Body of pancreas (tissue), 4 donors: ENCODE measurements at places on chromosomes 4 and X. TPM values are rescaled to one million over a fixed set of nuclear protein-coding genes. Genes with fewer than 3 reads are reported as not detected.
A peak's percentile ranks its signal among the peaks of the same experiment; 100 is the strongest.

GRCh38 chr4:106700321-106700720 lies 331.7 kb upstream of the GIMD1 start:
- H3K27me3 ChIP-seq: no peaks in the 10 kb centered on the region
- H3K36me3 ChIP-seq: no peaks in the 10 kb centered on the region
- no peak overlapping the region for H3K27ac ChIP-seq

The SPIN2A gene
- total RNA-seq: 0.99 TPM

The TAPT1 gene
- 30.9 TPM for total RNA-seq

DNA sequence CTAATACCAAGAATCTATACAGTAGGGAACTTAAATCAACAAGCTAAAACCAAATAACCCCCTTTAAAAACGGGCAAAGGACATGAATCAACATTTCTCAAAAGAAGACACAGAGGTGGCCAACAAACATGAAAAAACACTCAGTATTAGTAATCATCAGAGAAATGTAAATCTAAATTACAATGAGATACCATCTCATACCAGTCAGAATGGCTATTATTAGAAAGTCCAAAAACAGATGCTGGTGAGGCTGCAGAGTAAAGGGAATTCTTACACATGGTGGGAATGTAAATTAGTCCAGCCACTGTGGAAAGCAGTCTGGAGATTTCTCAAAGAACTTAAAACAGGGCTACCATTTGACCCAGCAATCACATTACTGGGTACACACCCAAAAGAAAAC lies 167.8 kb downstream of the PACRGL start:
- no peak for DNase-seq
- no peaks in the 10 kb centered on the region for H3K36me3 ChIP-seq
- no peaks in the 10 kb centered on the region for H3K4me1 ChIP-seq
- no peak overlapping the region for H3K27ac ChIP-seq
- no peaks in the 10 kb centered on the region for H3K27me3 ChIP-seq
- no peak overlapping the region for H3K4me3 ChIP-seq

- H3K36me3 ChIP-seq: no peaks in the 10 kb centered on the region
- DNase-seq: no peak
Measured at GRCh38 chr4:102268355-102268754, 76.9 kb downstream of the SLC39A8 start.

- no peak overlapping the region for H3K4me3 ChIP-seq
- no peaks in the 10 kb centered on the region for H3K4me1 ChIP-seq
- H3K36me3 ChIP-seq: no peaks in the 10 kb centered on the region
- H3K27me3 ChIP-seq: no peaks in the 10 kb centered on the region
Measured at GRCh38 chrX:153102418-153102817, 30.2 kb downstream of the PNMA6A start.

GRCh38 chr4:153159728-153160221 lies 44.5 kb upstream of the TRIM2 start:
- no peaks in the 10 kb centered on the region for H3K27me3 ChIP-seq
- H3K4me3 ChIP-seq: no peak overlapping the region
- DNase-seq: no peak
- no peak overlapping the region for H3K27ac ChIP-seq
- no peaks in the 10 kb centered on the region for H3K36me3 ChIP-seq

DNA sequence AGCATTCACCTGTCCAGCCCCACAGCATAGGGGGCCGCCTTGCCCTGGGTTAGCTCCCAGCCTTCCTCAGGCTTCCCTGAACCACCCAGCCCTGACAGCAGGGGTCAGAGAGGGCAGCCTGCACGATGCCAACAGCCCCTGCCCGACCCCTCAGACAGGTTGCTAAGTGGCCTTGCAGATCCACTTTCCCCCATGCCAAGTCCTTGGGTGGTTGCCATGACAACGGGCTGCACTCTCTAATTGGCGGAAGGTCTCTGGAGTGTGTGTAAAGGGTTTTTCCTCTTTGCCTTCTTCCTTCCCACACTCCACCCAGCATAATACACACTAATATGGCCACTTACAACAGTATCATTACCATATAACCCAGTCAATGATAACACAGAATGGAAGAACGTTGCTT lies 99.6 kb upstream of the AFAP1 start:
- H3K4me3 ChIP-seq: no peak overlapping the region
- no peaks in the 10 kb centered on the region for H3K27me3 ChIP-seq
- peak; percentile 27 for DNase-seq
- H3K4me1 ChIP-seq: no peaks in the 10 kb centered on the region

DNA sequence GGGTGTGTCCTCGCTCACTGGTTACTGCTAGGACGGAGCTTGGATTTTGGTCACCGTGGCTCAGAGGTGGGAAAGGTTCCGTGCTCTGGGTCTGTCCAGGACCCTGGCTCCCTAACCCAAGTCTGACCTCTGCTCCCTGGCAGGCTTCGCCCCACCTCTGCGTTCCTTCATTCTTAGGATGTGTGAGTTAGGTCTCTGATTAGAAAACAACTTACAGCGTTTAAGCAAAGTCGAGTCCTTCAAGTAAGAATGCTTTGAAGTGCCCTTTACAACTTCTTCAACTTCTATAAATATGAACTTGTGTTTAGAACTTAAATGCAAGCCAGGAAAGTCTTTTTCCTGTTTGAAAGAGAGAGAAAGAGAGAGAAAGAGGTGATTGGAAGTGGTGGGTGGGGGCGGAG lies 891 bp downstream of the TLR2 start:
- peak overlapping the region; percentile 58 for H3K27ac ChIP-seq
- peaks cover 17% of the 10 kb centered on the region for H3K4me1 ChIP-seq
- H3K36me3 ChIP-seq: peaks cover 8% of the 10 kb centered on the region
- no peaks in the 10 kb centered on the region for H3K27me3 ChIP-seq
- DNase-seq: no peak

The ASB9 gene
- total RNA-seq: 1.6 TPM

- no peaks in the 10 kb centered on the region for H3K4me1 ChIP-seq
- no peak for DNase-seq
- no peaks in the 10 kb centered on the region for H3K27me3 ChIP-seq
- H3K36me3 ChIP-seq: no peaks in the 10 kb centered on the region
Measured at GRCh38 chrX:18755651-18756050, 48.2 kb downstream of the PPEF1 start.

DNA sequence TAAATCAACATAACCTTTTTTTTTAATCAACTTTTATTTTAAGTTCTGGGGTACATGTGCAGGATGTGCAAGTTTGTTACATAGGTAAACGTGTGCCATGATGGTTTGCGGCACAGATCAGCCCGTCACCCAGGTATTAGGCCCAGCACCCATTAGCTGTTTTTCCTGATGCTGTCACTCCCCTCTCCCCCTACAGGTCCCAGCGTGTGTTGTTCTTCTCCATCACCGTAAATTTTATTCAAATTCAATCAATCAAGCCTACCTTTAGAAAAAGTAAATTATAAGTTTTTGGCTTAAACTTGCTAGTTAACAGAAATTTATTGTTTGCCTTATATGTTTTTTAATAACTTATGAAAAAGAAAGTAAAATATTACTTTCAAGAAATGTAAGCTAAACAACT lies 25.9 kb downstream of the TIGD2 start:
- no peak for DNase-seq
- no peaks in the 10 kb centered on the region for H3K36me3 ChIP-seq
- no peak overlapping the region for H3K27ac ChIP-seq
- H3K4me1 ChIP-seq: no peaks in the 10 kb centered on the region
- no peaks in the 10 kb centered on the region for H3K27me3 ChIP-seq

The NWD2 gene
- total RNA-seq: 4.0 TPM

DNA sequence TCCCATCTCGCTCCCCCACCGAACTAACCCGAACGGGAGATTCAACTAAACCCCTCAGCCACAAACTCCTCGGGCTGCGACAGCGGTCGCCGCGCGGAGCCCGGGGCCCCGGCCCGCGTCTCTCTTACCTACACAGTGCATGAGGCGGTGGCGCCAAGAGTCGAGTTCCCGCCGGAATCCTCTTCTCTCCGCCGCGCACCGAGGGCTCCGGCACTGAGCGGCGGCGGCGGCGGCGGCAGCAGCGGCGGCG lies 160 bp downstream of the LCORL start:
- H3K27me3 ChIP-seq: no peaks in the 10 kb centered on the region
- peak overlapping the region; percentile 76 for H3K4me3 ChIP-seq
- no peak for DNase-seq
- H3K36me3 ChIP-seq: no peaks in the 10 kb centered on the region

DNA sequence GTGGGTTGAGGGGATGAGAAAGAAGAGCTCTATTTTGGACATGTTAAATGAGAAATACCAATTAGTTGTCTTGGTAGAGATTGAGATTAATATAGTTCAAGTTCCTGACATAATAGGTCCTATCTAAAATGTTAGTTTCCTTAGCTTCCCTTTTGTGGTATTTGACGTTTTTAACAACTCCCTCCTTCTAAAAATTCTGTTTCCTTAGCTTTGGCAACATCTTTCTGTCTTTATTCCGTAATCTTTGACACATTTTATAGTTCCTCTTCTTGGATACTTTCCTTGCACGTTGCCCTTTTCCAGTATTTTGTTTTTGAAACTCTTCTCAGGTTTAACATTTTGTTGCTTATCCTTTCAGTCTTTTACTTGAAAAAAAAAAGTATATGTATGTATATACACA lies 36.9 kb downstream of the LAMTOR3 start:
- H3K27ac ChIP-seq: no peak overlapping the region
- H3K4me3 ChIP-seq: no peak overlapping the region
- H3K27me3 ChIP-seq: no peaks in the 10 kb centered on the region
- H3K36me3 ChIP-seq: no peaks in the 10 kb centered on the region
- H3K4me1 ChIP-seq: peaks cover 7% of the 10 kb centered on the region
- no peak for DNase-seq
